HL-60 (cell line): ENCODE measurements at places on chromosomes 13 and 19.
A peak's percentile ranks its signal among the peaks of the same experiment; 100 is the strongest.

DNA sequence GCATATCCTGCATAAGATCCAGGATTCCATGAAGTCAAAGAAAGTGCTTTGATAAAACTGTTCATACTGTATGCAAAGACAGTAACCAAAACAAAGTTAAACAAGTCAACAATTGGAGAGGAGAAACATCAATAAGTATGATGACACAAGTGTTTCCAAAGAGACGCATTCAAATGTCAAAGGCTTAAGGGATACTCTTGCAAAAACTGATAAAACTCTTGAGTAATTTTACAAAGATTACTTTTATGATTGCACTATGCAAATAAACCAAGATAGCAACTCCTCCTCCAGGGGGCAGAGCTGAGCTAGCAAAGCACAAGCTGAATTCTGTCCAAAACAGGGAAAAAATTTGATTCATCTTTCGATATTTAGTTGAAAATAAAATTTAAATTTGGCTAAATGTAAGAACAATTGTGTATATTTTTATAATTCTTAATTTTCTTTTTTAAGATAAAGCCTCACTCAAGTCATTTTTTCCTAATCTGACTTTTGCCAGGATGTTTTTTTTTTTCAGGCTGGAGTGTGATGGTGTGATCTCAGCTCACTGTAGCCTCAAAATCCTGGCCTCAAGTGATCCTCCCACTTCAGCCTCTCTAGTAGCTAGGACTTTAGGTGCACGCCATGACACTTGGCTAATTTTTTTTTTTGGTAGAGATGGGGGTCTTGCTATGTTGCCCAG is 84.0 kb downstream of the MZT1 start:
- peak; percentile 59 for DNase-seq

- no peak for DNase-seq
These were observed 41.1 kb downstream of the TINCR start for GRCh38 chr19:5526691-5527090.

- DNase-seq: no peak
These were observed 85.7 kb downstream of the SHISA2 start for GRCh38 chr13:25966086-25966485.

- no peak for DNase-seq
These were observed 62.0 kb upstream of the EDNRB start for GRCh38 chr13:77980592-77980991.

- no peak for DNase-seq
These were observed 43.3 kb downstream of the SKA3 start for GRCh38 chr13:21133077-21133476.

GRCh38 chr19:718251-718951 is 9.7 kb downstream of the PALM start:
- no peak for DNase-seq

DNA sequence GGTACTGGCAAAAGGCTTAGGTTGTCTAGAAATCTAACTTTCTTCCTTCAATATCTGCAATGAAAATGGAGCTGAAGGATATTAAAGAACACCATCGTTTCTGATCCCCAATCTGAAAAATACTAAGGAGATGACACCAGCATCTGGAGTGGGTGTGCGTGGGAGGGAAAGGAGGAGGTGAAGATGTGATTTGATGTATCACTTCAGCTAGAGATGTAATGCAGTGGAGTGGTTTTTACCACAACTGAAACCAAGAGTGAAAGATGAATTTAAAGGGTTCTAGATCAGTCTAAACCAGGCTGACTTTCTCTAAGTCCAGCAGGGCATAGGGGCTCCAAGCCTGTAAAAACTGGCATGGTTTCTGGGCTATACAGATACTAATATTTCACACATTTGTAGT is 148.4 kb downstream of the AKAP11 start:
- DNase-seq: no peak

- DNase-seq: no peak
These were observed 184.8 kb downstream of the SHISA2 start for GRCh38 chr13:25867038-25867437.

DNA sequence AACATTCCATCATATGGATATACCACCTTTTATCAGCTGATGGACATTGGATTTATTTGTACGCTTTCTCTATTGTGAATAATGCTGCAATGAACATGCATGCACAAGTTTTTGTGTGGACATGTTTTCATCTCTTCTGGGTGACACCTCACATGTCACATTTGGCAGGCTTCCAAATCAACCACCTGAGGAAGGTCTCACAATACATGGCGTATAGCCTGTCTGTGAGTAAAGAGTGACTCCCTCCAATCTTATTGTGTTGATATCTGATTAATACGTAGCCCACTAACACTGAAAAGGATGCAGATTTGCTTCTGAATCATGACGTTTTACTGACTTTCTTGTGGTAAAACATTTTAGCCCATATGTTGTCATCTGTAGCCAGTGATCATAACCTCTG is 61.1 kb downstream of the SLC15A1 start:
- no peak for DNase-seq

DNA sequence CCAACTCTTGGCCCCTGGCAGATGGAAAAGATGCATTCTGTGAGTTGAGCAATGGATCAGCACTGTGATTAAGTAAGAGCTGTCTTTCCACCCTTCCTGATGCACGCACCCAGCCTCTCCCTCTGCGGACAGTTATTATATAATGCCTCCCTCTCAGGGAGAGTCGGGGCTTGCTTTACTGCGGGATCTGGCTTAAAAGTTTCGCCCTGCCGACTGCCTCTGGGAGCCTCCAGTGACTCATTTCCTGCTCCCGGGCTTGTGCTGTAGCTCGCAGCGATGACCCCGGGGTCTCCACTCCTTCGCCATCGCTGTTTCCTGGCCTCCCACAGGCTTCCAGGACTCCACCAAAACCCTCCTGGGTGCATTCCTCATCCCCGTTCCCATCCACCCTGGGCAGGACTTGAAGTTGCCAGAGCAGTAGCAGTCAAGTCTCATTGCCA is 107.4 kb upstream of the SLC7A1 start:
- no peak for DNase-seq

GRCh38 chr13:22736084-22736767 is 444.6 kb upstream of the SGCG start:
- DNase-seq: no peak

GRCh38 chr19:49949742-49950589 is 11.0 kb downstream of the SIGLEC11 start:
- no peak for DNase-seq

GRCh38 chr19:4633140-4633967 is 6.0 kb upstream of the TNFAIP8L1 start:
- DNase-seq: peak; percentile 94

DNA sequence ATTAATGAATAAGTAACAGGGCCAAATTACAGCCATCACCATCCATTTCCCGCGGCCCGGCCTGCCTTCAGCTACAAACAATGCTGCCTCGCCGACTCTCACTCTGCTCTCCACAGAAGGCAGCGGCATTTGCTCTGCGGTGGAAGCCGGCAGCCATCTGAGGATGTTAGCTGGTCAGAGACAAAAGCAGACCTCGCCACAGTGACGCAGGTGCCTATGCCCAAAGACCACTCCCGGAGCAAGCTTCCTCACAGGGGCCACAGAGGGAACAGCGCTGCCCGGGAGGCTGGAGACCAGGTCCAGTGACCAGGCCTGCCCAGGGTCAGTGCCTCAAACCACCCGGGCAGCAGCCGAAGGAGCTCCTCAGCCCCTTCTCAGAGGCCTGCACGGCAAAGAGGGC is 16.4 kb downstream of the PEPD start:
- DNase-seq: no peak

- no peak for DNase-seq
These were observed 25.5 kb downstream of the RYR1 start for GRCh38 chr19:38458991-38459390.

DNA sequence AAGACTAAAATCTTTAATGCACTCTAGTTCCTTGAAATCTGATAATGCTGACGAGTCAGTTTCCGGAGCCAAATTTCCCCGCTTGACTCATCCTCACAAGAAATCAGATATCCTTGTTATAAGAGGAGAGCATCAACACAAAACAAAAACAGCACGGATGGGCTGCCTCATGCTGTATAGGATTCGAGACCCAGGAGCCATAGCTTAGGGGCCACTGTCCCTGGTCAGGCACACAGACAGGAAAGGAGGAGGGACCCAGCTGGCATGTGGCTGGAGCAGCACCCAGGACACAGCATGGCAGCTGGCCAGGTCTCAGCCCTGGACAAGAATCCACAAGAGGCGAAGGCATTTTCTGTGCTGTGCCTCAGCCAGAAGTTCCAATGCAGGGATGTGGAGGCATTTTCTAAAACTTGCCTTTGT is 110.2 kb upstream of the SPATA13 start:
- no peak for DNase-seq

DNA sequence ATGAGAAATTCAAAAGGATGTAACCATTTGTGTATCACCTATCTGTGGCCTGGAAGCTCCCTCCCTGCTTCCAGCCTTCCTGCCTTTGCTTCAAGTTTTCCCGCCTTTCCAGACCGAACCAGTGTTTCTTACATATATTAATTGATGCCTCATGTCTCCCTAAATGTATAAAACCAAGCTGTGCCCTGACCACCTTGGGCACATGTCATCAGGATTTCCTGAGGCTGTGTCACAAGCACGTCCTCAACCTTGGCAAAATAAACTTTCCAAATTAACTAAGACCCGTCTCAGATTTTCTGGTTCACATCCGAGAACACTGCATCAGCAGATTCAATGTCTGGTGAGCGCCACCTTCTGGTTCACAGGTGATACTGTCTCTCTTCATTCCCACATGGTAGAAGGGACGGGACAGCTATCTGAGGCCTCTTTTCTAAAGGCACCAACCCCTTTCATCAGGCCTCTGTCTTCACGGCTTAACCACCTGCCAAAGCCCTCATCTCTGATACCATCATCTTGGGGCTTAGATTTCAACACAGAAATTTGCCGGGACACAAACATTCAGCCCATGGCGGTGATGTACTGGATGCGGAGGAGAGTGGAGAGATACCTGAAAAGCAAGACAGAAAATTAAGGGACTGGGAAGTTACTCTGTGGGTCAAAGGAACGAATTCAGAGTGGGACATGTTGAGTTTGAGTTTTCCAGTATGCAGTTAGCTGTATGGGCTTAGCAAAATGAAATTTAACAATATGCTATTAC is 58.7 kb upstream of the PABPC3 start:
- DNase-seq: peak; percentile 11

DNA sequence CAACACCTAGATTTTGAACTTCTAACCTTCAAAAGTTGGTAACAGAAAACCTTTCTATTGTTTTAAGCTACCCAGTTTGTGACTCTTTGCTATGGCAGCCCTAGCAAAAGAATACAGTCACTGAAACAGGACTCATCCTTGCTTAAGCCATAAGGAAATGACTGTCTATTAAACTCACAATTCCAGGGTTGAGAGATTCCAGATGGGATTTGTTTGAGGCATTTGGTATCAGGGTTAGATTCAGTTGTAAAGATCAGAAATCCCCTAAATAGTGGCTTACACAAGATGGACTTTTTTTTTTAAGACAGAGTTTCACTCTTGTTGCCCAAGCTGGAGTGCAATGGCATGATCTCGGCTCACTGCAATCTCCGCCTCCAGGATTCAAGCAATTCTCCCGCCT is 41.1 kb upstream of the RGCC start:
- DNase-seq: no peak

- peak; percentile 86 for DNase-seq
These were observed 19.2 kb upstream of the ERCC1 start for GRCh38 chr19:45442778-45443461.

GRCh38 chr19:53045536-53045935 is 996 bp downstream of the ERVV-2 start:
- DNase-seq: no peak

- no peak for DNase-seq
These were observed 1180.3 kb upstream of the PCDH20 start for GRCh38 chr13:62595976-62596375.

- no peak for DNase-seq
These were observed 33.6 kb downstream of the MTMR6 start for GRCh38 chr13:25253702-25254101.

- DNase-seq: no peak
These were observed 13.7 kb downstream of the RNASEH2B start for GRCh38 chr13:50923272-50923671.

DNA sequence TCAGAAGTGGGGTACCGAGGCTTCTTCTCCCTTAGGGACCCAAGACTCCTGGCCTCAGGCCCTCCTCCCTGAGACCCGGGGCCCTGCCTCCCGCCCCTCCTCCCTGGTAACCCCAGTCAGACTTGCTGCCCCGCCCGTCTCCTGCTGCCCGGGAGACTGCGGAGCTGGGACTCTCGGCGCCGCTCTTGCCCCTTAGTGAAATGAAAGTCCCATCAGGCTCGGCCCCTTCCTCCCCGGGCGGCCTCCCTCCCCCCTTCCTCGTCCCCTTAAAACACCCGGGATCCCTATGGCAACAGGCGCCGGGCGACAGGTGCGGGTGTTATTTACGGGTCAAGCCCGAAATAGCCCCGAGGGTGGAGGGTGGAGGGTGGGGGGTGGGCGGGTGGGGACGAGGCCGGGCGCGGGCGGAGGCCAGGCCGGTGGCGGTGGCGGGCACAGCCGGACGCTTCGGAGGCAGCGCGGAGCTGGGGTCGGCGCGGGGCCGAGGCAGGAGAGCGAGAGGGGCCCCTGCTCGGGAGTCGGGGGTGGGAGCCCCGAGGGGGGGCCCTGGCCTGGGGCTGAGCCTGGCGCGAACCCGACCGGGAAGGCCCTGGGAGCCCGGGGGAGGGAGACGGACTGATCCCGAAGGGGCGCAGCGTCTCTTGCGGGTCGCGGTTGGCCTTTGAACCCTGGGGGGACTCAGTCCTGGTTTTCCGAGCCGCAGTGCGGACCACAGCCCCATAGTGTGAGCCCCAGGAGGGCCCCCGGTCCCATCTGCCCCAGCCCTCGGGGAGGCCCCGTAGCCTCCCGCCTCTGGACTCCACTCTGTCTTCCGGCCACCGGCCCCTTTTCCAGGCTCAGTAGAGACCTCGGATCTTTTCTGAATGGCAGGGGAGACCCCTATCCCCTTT is at the start of gene CACNG6:
CACNG6 (plus strand) TSS at position 414 of the 890 bp plus-strand sequence. CDS start 1,241 bp downstream, outside the sequence.
- DNase-seq: no peak

DNA sequence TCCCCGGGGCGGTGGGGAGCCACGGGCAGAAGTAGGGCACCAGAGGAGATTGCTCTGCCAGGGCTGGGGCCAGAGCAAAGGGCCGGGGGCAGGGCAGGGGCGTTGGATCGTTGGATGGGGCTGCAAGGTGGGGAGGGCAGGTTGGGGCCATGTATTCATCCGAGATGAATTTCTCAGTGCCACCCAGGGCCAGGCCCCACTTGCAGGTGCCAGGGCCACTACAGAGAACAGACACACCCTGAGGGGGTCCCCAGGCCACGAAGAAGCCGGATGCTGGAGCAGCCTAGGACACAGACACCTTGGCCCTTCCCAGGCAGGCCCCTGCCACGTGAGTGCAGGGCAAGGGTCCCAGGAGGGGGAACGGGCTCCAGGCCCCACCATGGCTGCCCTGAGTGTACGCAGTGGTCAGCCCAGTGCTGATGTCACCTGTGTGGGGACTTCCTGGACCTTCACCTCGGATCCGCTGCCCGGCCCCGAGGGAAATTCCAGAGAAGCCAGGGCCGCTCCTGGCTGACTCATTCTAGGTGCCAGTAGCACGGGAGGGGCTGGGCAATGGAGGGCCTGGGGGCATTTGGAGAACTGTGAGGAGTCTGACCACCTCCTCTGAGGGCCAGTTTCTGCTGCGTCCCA is 9.6 kb upstream of the SBNO2 start:
- no peak for DNase-seq

- DNase-seq: no peak
These were observed 67.0 kb downstream of the ABCC4 start for GRCh38 chr13:95234242-95234641.

- DNase-seq: no peak
These were observed 356.6 kb downstream of the TDRD3 start for GRCh38 chr13:60753641-60754040.

GRCh38 chr13:38850868-38851626 is 139.6 kb downstream of the STOML3 start:
- DNase-seq: no peak
